ENCODE measurements at places on chromosomes 5 and 9. TPM values are rescaled to one million over a fixed set of nuclear protein-coding genes. Genes with fewer than 3 reads are reported as not detected.

DNA sequence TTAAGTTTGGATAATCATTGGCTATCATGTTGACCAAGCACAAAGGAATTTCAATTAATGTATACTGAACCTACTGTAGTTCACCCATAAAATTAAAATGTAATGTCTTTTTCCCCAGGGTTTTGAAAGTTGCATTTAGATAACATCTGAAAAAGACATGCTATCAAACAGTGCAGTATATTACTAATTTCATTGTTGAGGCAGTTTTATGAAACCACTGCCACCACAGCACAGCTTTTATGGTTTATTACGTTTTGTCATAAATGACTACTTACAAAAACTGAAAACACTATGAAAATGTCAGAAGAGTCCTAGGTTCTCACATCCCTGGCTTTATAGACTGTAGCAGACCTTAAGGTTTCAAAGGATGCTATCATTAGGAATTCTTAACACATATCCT, 32.0 kb upstream of the HAPLN1 start:
- no peak for DNase-seq

- no peak for DNase-seq
These were observed 144.1 kb upstream of the NFIL3 start for GRCh38 chr9:91567642-91568274.

DNA sequence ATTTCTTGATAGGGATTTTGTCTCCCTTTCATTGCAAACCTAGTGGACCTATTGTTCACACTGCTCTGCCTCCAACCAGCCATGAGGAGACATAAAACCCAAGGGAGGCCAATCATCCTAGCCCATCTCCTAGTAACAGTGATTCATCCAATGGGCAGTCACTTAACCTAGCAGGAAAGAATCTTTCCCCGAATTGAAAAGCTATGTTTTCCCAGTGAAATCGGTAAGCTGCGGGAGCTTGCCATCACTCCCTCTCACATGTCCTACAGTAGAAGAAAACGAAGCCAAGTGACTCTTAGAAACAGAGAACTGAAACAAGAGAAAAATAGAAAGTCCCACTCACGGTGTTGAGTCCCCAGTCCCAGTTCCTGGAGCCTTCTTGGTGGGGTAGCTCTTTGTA, 123.3 kb downstream of the SUSD1 start:
- DNase-seq, result no peak

DNA sequence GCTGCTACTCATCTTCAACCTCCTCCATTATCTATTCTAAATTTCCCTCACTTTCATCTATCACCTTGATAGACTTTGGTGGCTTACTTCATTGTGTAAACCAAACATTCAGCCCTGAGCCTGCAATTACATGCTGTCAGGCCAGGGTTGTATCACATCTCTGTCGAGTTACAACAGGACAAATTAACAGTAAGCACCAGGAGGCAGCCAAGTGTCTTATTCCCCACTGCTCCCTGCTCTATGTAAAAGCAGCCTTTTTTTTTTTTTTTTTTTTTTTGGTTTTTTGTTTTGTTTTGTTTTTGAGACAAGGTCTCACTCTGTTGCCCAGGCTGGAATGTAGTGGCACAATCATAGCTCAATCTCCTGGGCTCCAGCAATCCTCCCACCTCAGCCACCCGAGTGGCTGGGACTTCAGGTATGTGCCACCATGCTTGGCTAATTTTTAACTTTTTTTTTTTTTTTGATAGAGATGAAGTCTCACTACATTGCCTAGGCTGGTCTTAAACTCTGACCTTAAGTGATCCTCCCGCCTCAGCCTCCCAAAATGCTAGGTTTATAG, 15.2 kb upstream of the ZCCHC9 start:
- DNase-seq, result no peak

The KDM3B gene
- 37.3 TPM for total RNA-seq

The SLC45A2 gene
- total RNA-seq, result under 0.01 TPM

The MYMK gene
- not detected for total RNA-seq

All from lung microvascular endothelial cell (primary cell).